ENCODE measurements at places on chromosomes 2 and 18.
A peak's percentile ranks its signal among the peaks of the same experiment; 100 is the strongest.

DNA sequence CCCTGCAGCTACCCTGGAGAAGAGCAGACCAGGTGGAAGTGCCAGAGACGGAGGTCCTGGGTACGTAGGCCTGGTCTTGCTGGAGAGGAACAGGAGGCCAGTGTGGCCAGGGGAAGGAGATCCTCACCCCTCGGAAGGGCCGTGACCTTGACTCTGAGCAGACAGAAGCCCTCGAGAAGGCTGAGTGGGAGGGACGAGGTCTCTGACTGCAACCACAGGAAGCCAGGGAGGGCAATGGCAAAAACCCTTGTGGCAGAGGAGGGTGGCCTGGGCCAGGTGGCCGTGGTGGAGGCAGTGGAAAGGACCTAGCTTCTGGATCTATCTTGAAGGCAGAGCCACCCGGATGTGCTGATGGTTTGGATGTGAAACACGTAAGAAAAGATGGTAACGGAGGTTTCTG is 28.1 kb downstream of the THAP4 start:
- no peak for DNase-seq

GRCh38 chr2:21220930-21221329 is 97.2 kb downstream of the TDRD15 start:
- DNase-seq, result peak; percentile 9

- DNase-seq, result no peak
Observed at GRCh38 chr2:239026711-239027361, 179.0 kb downstream of the TWIST2 start.

DNA sequence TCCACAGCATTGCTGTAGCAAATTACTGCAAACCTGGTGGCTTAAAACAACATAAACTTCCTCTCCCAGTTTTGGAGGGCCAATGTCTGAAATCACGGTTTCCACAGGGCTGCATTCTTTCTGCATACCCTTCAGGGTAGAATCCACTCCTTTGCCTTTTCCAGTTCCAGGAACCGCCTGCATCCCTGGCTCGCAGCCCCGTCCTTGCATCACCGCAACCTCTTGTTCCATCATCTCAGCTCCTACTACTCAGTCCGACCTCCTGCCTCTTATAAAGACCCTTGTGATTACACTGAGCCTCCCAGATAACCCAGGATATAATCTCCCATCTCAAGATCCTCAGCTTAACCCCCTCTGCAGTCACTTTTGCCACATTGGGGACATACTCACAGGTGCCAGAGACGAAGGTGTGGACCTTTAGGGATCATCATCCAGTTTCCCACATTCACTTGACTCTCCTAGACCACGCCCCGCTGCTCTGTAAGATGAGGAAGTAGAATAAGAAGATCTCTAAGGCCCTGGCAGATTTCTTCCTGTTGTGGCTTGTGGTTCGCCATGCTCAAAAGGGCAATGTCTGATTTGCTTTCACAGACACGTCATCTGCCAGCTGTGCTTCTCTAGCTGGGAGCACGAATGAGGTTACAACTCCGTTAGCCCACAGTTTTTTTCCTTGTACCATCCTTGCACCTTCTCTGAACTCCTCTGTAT is 103.6 kb upstream of the AGAP1 start:
- peak; percentile 51 for DNase-seq

DNA sequence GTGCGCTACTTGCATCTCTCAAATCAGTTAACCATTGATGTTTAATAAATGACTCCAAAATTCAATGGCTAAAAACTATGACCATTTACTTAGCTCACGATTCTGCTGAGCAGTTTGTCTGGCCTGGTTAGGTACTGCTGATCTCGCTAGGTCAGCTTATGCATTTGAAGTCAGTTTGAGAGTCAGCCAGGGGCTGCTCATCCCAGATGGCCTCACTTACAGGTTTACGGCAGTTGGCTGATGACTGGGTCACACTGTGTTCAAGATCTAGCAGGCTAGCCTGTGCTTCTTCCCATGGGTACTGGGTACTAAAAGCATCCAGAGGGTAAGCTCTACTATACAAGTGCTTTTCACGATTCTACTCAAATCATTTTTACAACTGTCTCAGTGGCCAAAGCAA is 122.1 kb downstream of the DLGAP1 start:
- DNase-seq, result no peak

Measured in foreskin keratinocyte (primary cell).